Natural killer cell treated with Interleukin-12 subunit alpha and Interleukin-12 subunit beta and Interleukin-15 and Interleukin-18, amount 100 ng/mL, for 72 hours (primary cell): ENCODE measurements at places on chromosomes 7 and 10. TPM values are rescaled to one million over a fixed set of nuclear protein-coding genes. Genes with fewer than 3 reads are reported as not detected.

Gene GRM8
- total RNA-seq, result not detected

GRCh38 chr7:24560772-24561171, 12.5 kb upstream of the PALS2 start:
- no peak for DNase-seq
- H3K27me3 ChIP-seq, result peaks cover 28% of the 10 kb centered on the region
- no peak overlapping the region for H3K4me3 ChIP-seq
- no peak overlapping the region for H3K27ac ChIP-seq
- H3K36me3 ChIP-seq, result no peaks in the 10 kb centered on the region

- no peak for DNase-seq
- H3K27ac ChIP-seq, result no peak overlapping the region
- H3K36me3 ChIP-seq, result peaks cover 7% of the 10 kb centered on the region
- no peaks in the 10 kb centered on the region for H3K4me1 ChIP-seq
Observed at GRCh38 chr10:104895541-104895940, 254.5 kb downstream of the SORCS3 start.

DNA sequence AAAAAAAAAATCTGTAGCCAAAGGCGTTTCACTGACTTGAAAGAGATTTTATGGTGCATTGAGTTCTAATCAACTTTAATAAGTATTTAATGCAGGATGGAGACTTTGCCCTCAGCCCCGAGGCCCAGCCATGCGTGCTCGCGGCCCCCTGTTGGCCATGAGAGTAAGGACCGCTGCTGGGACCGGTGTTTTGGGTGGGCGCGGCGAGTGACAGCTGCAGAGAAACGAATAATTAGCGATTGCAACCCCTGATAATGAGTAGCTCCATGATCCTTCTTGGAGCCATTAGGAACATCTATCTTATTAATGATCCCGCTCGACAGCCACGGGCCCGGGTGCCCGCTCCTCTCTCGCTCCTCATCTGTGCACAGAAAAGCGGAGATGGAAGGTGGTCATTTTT, 347.4 kb downstream of the RPS24 start:
- no peaks in the 10 kb centered on the region for H3K4me1 ChIP-seq
- H3K27me3 ChIP-seq, result peaks cover 12% of the 10 kb centered on the region
- DNase-seq, result peak; percentile 20

- peak overlapping the region; percentile 18 for H3K4me3 ChIP-seq
- peaks cover 9% of the 10 kb centered on the region for H3K36me3 ChIP-seq
- no peak for DNase-seq
- no peaks in the 10 kb centered on the region for H3K27me3 ChIP-seq
Observed at GRCh38 chr7:133290676-133291333, 37.9 kb downstream of the EXOC4 start.

DNA sequence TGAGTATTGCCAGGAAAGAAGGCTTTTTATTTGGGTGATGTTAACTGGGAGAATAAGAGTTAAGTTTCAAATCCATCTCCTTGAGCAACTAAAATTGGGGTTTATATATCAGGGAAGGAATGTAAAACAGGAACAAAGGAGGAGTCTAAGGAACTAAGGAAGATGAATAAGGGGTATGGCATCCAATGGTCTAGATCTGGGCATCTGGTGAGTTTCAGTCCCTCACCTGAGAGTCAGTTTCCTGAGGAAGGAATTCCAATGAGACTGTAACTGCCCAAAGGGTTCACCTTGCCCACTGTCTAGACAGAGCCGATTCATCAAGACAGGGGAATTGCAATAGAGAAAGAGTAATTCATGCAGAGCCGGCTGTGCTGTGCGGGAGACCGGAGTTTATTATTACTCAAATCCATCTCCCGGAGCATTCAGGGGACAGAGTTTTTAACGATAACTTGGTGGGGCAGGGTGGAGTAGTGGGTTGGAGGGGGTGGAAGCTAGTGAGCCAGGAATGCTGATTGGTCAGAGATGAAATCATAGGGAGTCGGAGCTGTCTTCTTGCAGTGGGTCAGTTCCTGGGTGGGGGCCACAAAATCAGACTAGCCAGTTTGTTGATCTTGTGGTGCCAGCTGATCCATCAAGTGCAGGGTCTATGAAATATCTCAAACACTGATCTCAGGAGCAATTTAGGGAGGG, 188.3 kb upstream of the STK17A start:
- H3K27ac ChIP-seq, result no peak overlapping the region
- no peak for DNase-seq
- H3K4me3 ChIP-seq, result no peak overlapping the region
- H3K4me1 ChIP-seq, result no peaks in the 10 kb centered on the region
- peaks cover 30% of the 10 kb centered on the region for H3K27me3 ChIP-seq

Gene TCAF2
- total RNA-seq, result 25.7 TPM

DNA sequence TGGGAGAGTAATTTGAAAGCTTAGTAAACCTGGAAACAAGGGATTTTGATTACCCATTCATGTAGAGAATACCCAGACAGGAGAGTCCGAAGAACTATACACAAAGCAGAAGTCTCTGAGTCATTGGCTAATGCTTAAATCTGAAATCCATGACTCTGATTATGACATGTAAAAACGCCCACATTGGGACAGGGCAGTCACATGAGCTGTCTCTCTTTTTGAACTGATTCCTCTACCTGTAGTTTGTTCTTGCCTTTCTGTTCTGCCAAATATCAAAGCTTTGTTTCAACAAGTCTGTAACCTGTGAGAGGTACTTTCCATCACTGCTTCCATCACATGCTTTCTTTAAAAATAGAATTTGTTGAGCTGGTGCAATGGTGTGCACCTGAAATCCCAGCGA, 4.3 kb upstream of the GPNMB start:
- H3K27me3 ChIP-seq, result peaks cover 24% of the 10 kb centered on the region
- no peak overlapping the region for H3K4me3 ChIP-seq
- H3K4me1 ChIP-seq, result no peaks in the 10 kb centered on the region
- no peaks in the 10 kb centered on the region for H3K36me3 ChIP-seq
- no peak overlapping the region for H3K27ac ChIP-seq

DNA sequence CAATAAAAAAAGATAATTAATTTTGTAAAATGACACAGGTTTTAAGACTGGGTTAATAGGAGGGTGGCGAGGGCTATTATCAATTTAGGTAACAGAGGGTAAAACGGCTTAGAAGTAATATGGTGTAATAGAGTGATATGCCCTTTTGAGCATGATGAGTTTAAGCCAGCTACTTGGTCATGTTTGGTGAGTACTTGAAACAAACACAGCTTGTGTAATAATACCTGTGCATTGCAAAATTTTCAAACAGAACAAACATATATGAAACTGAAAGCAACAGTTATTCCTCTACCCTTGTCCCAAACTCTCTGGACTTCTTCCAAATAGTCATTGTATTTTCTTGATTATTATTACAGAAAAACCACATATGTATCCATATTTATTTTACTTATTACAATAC, 241.7 kb downstream of the MAGI2 start:
- no peaks in the 10 kb centered on the region for H3K36me3 ChIP-seq
- DNase-seq, result no peak
- H3K4me3 ChIP-seq, result no peak overlapping the region
- no peaks in the 10 kb centered on the region for H3K27me3 ChIP-seq
- no peak overlapping the region for H3K27ac ChIP-seq
